T-helper 1 cell (primary cell): ENCODE measurements at places on chromosomes 4 and X.

GRCh38 chr4:128068918-128069317, 7.8 kb downstream of the LARP1B start:
- no peak for DNase-seq

DNA sequence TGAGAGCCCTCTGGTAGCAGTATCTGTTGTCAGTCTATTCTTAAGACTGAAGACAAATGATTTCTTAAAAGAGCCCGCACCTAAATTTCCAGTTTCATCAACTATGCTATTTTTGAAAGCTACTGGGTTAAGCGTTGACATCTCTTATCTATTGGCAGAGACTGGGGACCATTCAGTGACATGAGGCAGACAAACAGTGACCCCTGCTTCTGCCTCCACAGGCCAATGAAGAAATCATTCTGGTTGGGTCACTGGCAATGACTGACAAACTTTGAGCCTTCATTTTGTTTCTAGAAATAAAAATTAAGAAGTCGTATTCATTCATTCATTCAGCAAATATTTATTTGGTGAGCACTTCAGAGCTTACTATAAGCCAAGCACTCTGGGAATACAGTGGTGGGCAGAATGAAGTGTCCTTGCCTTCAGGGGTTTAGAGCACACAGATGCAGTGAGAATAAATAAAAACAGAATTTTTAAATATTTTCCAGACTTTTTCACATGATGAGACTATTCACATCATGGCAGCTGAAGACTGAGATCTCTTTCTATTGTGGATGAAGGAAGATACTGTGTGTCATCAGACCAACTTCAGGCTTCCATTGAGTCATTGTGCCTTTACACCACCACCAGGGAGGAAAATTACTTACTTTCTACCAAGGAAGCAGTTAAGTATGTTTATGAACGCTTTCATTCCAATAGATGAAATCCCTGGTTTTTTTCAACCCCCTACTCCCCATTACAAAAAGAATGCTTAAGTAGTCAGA, 36.0 kb downstream of the SORBS2 start:
- DNase-seq, result no peak

DNA sequence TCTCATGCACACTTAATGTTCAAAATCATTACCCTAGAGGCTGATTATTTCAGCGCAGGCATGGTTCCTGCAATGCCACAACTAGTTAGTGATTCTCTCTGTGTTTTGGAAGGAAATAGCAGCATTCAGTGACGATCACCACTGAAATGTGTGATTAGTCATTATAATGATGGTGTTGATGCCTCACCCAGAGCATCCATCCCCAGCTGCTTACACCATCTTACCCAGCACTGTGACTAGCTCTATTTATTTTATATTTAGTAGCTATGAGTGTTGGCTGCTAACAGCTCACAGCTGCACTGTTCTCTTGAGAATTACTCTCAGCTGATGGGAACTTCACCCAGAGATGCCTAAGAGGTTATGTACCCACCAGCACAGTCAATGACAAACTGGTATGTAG, 60.5 kb upstream of the TSPAN7 start:
- DNase-seq, result no peak

DNA sequence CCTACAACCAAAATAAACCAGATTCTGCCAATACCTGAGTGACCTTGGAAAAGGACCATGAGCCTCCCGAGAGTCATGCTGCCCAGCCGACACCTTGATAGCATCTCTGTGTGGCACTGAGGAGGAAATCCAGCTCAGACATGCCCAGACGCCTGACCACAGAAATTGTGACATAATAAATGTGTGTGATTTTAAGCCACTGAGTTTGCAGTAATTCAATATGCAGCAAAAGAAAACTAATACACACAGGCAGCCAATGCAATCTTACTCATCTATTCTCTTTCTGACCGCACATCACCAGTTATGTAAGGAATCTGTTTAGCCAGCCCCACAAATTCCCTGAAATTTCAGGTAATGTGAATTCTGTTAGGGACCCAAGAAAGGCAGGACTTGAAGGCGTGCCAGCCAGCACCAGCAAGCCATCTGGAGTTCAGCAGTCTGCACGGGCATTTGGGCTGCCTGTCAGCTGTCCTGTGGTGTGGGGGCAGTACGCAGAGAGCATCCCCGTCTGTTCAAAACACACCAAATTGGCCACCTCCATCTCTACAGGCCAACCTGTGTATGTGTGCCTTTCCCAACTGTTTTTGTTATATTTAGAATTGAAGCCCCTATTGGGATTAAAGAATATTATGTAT, 176.4 kb downstream of the NLGN4X start:
- DNase-seq, result no peak

GRCh38 chr4:51843309-51844152, 578 bp downstream of the DCUN1D4 start:
- peak; percentile 50 for DNase-seq

- DNase-seq, result no peak
Observed at GRCh38 chr4:27728892-27729291, 868.3 kb downstream of the STIM2 start.

DNA sequence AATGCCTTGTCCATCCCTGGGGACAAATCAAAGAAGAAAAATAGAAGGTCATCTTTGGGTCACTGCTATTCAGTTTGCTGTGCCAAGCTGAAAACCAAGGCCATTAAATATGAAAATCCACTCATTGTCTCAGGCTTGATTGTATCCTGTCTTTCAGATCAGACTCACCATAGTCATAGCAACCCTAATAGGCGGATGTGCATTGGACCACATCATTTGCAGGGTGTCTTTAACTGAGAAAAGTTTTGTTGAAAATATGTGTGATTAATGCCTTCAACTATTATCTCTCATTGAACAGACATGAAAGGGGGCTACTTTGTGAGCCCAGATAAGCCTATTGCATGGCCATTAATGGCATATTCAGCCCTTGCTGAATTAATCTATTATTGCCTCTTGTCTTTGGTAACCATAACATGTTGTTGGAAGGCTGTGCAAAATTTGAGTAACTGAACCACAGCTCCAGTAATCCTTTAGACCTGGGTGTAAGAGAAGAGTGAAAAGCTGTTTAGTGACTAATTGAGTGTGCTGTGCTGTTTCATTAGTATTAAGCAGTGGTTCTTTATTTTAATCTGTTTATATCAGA, 453.6 kb upstream of the EPHA5 start:
- no peak for DNase-seq

DNA sequence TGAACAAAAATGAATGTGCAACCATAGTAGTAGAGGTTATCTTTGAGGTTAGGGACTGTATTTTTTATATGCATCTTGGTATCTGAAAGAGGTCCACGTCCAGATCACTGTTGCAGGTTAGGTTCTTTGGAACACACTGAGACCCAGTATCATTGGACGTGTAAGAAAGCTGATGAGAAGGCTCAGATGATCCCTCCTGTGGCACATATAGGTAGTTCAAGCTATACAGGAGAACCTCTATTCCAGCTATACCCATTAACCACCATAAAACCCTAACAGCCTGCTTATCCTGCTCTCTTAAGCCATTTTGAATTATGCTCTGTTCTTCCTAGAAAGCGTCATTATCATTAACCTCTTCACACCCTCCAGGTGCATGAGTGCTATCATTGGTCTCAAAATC, 930.7 kb upstream of the HS3ST1 start:
- no peak for DNase-seq

- DNase-seq, result no peak
Observed at GRCh38 chr4:91914176-91914804, 389.5 kb upstream of the GRID2 start.

DNA sequence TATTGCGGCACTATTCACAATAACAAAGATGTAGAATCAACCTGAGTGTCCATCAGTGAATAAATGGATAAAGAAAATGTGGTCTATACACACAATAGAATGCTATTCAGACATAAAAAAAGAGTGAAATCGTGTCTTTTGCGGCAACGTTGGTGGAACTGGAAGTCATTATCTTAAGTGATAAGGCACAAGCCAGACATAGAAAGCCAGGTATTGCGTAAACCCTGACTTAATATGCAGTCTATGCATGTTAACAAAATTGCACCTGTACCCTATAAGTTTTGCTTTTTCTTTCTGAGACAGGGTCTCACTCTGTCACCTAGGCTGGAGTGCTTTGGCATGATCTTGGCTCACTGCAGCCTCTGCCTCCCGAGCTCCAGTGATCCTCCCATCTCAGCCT, 28.6 kb downstream of the KIAA0232 start:
- DNase-seq, result no peak
